Stimulated activated CD4-positive, alpha-beta T cell treated with anti-CD3 and anti-CD28 coated beads, Interleukin-15, amount 100 ng/mL, for 48 hours (primary cell): ENCODE measurements at places on chromosomes 5 and 9.

- no peak for DNase-seq
Measured at GRCh38 chr9:37497320-37497719, 11.6 kb downstream of the POLR1E start.

DNA sequence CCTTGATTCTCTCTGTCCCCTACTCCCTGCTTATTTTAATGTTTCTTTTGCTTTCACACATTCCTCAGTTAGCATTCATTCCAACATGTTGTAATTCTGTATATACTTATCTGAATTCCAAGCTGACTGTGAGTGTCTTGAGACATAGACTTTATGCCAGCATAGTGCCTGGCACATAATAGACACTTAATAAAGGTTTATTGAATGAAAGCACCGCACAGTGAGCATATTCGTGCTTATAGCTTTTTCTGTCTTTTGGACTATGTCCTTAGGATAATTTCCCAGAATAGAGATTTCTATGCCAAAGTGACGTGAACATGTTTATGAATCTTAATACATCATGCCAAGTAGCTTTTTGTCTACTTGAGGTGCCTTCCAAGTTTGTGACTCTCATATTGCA, 174.6 kb downstream of the CD180 start:
- DNase-seq, result no peak

- DNase-seq, result no peak
Measured at GRCh38 chr9:124518116-124518515, 10.9 kb upstream of the NR5A1 start.

DNA sequence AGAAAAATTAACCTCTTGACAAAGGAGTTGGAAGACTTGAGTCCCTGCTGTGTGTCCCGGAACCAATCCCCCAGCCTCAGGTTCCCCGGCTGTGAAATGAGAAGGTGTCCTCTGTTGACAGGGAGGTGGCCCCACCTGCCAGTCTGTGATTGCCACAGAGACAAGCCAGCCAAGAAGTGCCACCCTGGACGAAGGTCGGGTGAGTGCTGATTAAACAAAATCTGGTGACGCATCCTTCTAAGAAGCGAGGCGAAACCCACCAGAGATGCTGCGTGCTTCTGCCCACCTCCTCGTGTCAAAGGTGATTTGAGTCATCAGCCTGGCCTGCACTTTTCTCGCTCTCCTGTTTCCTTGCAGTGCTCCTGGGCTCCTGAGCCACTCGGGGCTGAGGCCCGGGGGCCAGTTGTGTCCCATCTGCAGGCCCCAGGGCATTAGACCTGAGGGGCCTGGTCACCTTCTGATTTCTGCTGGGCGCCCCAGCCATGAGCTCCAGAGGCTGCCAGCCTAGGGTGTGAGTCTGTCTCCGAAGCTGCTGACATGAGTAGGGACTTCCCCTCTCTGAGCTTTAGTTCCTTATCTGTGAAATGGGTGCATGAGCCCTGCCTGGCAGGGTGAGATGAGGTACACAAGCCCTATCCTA, 28.7 kb downstream of the NEK6 start:
- DNase-seq, result peak; percentile 49

DNA sequence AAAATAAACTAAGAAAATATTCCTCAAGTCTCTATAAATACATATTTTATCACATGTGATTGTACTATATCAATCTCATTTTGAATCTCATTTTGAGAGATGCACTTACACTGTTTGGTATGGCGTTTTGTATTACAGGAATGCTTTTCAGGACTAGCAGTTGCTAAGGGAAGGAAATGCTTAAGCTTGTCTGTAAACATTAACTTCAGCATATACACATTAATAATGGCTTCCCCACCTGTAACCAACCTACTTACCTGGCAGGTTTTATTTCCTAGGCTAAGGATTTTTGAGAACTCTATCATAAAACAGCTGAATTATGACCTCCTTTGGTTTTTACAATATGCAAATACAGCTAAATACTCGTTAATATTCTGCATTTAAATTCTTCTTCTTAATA, 141.0 kb upstream of the GRHPR start:
- DNase-seq, result no peak

- DNase-seq, result no peak
Measured at GRCh38 chr5:24347158-24347557, 297.6 kb downstream of the CDH10 start.

- DNase-seq, result no peak
Measured at GRCh38 chr9:120423812-120424211, 156.2 kb downstream of the CDK5RAP2 start.

DNA sequence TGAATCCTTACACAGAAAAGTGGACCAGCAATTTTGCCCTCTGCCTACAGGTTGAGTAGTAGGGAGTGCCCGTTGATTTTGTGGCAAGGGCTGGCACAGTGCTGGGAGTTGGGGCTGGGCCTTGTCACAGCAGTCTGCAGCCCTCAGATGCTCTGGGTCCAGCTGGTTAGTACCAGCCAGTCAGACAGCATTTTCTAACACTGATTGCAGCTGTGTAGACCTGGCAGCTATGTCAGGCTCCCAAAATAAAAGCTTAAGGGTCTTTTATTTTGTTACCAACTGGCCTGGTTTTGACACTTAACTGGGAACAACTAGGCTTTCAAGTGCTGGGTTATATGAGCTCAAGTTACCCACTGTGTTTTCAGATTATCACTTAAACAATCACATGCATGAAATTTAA, 57.7 kb downstream of the MAT2B start:
- DNase-seq, result no peak

GRCh38 chr5:124995421-124995820, 249.0 kb upstream of the ZNF608 start:
- DNase-seq, result no peak

DNA sequence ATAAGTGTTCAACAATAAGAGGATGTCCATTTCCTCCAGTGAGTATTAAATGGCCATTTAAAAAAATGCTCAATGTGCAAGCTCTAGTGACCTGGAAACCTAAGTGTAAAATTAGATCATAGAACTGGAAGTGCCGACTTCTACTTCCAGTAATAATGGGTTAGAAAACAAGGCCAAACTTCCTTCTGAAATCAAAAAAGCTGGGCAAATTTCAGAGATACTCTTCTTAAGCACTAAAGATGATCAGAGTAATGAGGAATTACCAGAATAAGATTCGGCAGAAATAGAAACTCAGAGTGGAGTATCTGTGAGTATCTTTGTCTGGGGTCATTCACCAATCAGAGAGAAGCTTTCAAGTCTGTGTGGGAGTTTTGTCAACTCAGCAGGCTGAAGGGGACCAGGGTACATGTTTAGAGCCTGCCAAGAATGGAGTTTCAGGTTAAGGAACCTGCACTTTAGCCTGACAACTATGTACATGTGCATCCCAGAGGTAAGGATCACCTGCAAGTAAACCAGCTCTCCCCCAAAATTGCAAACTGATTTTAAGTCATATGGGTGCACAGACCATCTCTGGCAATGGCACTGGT, 17.1 kb downstream of the FCN2 start:
- DNase-seq, result no peak

DNA sequence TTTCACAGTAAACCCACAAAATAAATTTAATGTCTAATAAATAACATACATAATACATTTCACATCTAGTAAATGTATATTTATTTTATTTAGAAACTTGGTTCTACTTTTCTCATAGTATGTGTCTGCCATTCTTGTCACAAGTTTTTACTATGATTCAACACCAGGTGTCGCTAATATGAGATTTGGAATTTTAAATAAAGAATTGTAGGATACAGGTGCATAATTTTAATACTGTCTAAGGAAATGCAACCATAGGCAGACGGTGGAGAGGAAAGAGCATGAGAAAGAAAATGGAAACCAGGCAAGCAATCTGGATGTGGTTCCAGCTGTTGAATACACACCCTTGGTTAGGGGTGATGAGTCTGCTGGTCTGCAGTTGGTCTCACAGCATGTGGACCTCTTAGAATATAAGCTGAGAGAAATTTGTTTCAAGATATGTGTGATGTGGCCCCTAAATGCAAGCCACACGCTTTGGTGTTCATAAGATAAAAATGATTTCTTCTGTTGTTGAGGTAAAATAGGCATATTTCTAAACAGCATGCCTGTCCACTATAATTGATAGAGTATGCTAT, 114.7 kb upstream of the TXNDC8 start:
- DNase-seq, result no peak

GRCh38 chr9:19018201-19018600, 14.8 kb downstream of the SAXO1 start:
- no peak for DNase-seq

GRCh38 chr5:126808521-126808988, 31.6 kb downstream of the LMNB1 start:
- DNase-seq, result no peak

DNA sequence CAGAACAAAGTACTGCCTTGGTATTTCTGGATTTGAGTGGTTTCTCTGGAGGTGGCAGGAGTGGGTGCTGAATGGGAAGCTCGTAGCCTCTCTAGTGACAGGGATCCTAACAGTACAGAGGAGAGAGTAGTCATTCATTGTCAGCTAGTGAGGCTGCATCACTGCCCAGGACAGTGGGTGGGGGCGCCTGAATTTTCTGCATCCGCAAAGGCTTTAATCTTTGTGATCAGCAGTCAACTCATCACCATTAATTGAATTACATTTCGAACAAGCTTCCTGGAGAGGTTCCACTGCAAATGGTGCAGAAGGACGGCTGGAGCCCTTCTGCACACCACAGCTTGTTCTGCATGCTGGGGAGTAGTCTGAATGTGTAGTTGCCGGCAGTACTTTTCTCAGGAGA, 77.5 kb downstream of the HSPA4 start:
- no peak for DNase-seq

DNA sequence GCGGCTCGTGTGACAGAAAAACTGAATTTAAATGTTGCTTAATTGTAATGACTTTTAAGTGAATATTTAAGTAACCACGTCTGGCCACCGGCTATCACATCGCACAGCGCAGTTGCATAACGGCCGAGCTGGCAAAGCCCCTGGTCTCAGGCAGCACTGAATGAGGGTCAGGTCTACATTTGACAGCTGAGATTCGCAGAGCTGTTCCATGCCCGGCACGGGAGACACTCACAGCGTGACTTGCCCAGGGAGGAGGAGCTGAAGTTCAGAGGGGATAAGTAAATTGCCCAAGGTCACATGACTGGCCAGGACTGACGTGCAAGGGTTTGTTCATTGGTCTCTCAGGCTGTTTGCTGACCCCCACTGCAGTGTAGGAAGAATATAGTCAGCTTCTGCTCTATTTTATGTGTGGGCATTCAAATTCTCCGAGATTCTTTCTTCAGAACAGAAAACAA, 17.4 kb upstream of the COL5A1 start:
- DNase-seq, result no peak

GRCh38 chr5:58117542-58117941, 342.3 kb downstream of the PLK2 start:
- no peak for DNase-seq

DNA sequence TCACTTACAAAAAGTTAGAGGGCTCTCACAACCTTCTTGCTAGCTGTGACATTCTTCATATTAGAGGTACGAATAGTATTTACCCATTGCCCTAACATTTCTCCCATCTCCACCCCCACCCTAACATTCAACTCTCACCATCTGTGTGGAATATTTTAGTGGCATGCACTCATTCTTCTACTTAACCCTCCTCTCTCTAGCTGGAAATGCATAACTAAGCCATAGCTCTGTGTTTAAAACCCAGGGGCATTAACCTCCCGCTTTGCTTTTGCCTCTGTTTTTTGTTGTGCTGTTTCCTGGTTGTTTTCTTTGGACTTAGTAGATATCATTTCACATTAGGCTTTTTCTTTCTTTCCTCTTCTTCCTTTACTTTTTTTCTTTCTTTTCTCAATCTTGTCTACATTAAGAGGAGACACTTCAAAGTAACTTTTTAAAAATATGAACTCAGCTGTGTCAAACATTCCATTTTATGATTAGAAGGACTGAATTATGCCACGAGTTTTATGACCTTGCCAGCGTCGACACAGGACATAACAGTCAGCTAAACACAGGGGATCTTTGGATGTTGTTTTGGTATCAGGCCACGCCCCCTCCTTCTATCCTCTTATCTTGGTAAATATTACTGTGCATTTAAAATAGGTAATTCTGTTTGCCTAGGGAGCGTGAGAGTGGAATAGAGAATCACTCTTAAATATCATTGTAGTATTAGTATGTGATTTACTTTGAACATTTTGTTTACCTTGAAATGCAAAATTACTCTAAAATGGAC, 236.0 kb downstream of the CD180 start:
- DNase-seq, result no peak

- no peak for DNase-seq
Measured at GRCh38 chr5:9505225-9505624, 40.6 kb downstream of the SEMA5A start.

DNA sequence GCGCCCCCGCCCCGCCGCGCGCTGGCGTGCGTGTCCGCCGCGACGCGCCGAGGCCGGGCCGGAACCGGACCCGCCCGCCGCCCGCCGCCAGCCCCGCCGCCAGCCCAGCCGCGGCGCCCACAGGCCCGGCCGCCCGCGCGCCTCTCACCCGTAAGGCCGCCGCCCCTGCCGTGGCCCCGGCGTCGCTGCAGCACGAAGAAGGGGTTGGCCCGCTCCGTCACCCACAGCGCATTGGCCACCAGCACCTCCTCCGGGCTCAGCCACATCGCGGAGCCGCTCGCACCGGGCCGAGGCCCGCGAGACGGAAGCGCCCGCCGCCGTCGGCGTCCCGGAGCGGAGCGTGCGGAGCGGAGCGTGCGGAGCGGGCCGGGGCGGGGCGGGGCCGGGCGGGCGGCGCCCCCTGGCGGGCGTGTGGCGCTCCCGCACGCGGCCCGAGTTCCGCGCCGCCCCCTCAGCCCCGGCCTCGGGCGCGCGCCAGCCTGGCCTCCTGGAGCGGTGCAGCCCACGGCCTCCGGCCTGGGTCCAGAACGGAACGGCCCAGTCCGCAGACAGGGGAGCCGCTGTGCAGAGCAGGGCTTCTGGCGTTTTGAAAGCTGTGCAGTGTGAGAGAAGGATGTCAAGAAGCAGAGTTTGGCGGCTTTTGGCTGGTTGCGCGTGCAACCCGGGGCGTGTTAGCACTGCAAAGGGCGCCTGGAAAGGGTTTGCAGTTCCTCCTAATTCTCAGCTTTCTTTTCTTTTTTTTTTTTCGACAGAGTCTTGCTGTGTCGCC, at the start of gene TBC1D9B:
TBC1D9B (minus strand) TSS at position 342 of the 769 bp plus-strand sequence; CDS start at position 266, 76 bp downstream.
- DNase-seq, result peak; percentile 21

GRCh38 chr5:143105216-143105905, 298.1 kb downstream of the NR3C1 start:
- DNase-seq, result no peak

DNA sequence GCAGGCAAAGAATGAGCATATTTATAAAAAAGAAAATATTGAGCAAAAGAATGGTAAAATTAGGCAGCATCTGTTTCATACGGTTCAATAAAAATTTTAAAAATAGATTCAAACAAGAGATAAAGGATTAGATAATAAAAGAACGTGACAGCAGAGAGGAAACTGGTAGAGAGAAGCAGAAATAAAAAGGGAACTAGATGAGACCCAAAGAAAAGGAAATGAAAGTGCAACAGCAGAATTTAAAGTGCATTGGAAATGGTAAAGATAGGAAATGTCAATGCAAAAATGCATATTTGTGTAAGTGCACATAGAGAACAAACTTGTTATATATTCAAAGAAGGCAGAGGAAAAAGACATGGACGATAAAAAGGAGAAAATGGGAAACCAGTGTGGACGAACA, 70.2 kb downstream of the SUSD1 start:
- DNase-seq, result no peak

- DNase-seq, result no peak
Measured at GRCh38 chr9:3906437-3907213, 380.8 kb upstream of the RFX3 start.

GRCh38 chr5:177443144-177443983, 3.2 kb upstream of the PRR7 start:
- DNase-seq, result no peak

- no peak for DNase-seq
Measured at GRCh38 chr5:150307617-150308426, 5.1 kb upstream of the ARSI start.

GRCh38 chr9:19255821-19256220, 25.3 kb downstream of the DENND4C start:
- DNase-seq, result no peak
